Heart left ventricle (tissue), 16 donors: ENCODE measurements at places on chromosomes 12 and 14.

- peaks cover 31% of the 10 kb centered on the region for H3K4me1 ChIP-seq
- no peak for DNase-seq
- H3K27me3 ChIP-seq: no peaks in the 10 kb centered on the region
- no peak overlapping the region for H3K27ac ChIP-seq
- no peak overlapping the region for H3K4me3 ChIP-seq
These were observed 112.6 kb downstream of the CRADD start for GRCh38 chr12:93789767-93790166.

DNA sequence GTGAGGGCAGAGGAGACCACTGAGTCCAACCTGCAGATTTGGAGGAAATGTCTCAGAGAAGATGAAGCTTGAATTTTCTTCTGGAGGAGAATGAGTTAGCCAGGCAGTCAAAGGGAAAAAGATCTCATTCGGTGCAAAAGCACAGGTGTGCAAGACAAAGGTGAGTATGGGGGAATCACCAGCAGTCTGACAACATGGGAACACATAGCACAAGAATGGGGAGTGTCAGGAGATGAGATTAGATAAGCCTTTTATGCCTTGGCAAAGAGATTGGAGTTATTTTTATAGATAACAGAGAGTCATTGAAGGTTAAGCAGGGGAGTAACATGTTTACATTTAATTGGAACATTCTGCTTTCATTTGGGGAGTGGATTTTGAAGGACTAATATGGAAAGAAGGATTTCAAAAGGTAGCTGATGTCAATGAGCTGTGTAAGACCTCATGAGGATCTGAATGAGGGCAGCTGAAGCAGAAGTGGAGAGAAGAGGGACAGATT lies 171.3 kb upstream of the NTF3 start:
- no peaks in the 10 kb centered on the region for H3K36me3 ChIP-seq
- H3K27me3 ChIP-seq: no peaks in the 10 kb centered on the region
- H3K27ac ChIP-seq: no peak overlapping the region

- H3K27me3 ChIP-seq: no peaks in the 10 kb centered on the region
- no peak overlapping the region for H3K27ac ChIP-seq
- peaks cover 21% of the 10 kb centered on the region for H3K4me1 ChIP-seq
- no peaks in the 10 kb centered on the region for H3K36me3 ChIP-seq
These were observed 13.2 kb upstream of the MAP1LC3B2 start for GRCh38 chr12:116545936-116546335.

DNA sequence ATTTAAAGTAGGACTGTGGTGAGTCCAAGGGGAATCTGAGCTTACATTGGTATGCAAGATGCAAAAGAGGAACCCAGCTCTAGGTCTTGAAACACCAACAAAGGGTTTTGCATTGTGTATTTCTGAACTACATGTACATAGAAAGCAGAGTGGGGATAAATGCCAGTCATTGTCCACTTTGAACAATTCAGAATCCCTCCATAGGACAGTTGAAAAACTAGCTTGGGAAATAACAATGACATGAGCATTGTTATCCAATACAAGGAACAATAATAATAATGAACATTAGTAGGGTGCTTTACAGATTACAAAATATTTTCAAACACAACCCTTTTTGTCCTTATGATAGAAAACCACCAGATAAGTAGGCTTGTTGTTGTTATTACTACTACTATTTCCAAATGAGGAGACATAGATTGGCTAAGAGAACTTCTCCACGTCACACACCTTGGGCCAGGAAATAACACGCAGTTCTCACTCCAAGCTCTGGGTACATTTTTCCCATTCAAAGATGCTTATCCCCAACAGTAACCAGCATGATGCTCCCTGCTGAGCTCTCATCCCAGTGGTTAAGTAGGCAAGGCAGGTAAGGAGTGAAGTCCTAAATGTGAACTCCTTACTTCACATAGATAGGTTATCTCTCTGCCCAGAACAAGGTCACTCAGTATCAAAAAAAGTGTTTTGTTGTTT lies 51.7 kb upstream of the RASSF8 start:
- no peaks in the 10 kb centered on the region for H3K4me1 ChIP-seq
- no peaks in the 10 kb centered on the region for H3K36me3 ChIP-seq
- DNase-seq: no peak
- no peak overlapping the region for H3K4me3 ChIP-seq
- no peak overlapping the region for H3K27ac ChIP-seq

DNA sequence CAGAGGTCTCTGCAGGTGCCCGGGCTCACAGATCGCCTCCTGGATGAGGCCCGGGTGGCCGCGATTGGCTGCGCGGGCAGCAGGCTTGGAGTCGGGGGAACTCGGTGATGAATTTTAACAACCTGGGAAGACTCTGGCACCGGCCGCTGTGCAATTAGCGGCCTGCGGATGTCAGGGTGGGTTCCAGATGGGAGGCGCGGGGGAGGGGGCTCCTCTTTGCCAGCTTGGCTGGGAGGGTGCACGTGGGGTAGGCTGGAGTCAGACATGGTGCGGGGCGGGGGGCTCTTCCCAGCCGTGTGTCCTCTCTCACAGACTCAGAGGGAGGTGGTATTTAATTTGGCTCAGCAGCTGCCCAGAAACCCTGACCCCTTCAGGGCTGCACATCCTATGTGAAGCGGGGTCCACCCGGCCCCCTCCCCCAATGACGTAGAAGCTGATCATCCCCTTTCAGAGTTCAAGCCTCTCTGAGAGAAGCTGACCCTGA lies 81.4 kb downstream of the KIF26A start:
- peak; percentile 42 for DNase-seq
- H3K27me3 ChIP-seq: no peaks in the 10 kb centered on the region
- no peak overlapping the region for H3K27ac ChIP-seq
- peaks cover 11% of the 10 kb centered on the region for H3K4me1 ChIP-seq
- H3K36me3 ChIP-seq: no peaks in the 10 kb centered on the region
- no peak overlapping the region for H3K4me3 ChIP-seq

DNA sequence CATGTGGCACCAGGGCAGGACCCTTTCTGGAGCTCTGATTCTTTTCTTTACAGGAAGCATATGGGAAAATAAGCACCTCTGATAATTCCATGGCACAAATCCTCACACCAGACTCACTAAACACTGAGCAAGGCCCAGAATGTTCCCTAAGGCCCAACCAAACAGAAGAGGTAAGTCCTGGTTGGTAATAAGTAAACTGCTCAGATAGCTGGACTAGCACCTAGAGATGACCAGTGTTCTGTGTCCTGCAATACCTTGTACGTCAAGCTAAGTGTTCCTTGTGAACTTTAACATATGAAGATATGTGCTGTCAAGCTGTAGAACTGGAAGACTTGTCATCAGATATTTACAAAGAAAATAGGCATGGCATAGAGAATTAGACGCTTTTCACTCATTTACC lies 186.7 kb downstream of the ESR2 start:
- H3K4me1 ChIP-seq: no peaks in the 10 kb centered on the region
- DNase-seq: no peak
- H3K27me3 ChIP-seq: no peaks in the 10 kb centered on the region
- H3K27ac ChIP-seq: no peak overlapping the region

- no peaks in the 10 kb centered on the region for H3K36me3 ChIP-seq
- no peaks in the 10 kb centered on the region for H3K27me3 ChIP-seq
- no peak overlapping the region for H3K27ac ChIP-seq
- no peaks in the 10 kb centered on the region for H3K4me1 ChIP-seq
- no peak overlapping the region for H3K4me3 ChIP-seq
- DNase-seq: no peak
These were observed 320.8 kb upstream of the CCDC196 start for GRCh38 chr14:66165337-66165736.

- no peak overlapping the region for H3K27ac ChIP-seq
- H3K4me1 ChIP-seq: no peaks in the 10 kb centered on the region
- H3K4me3 ChIP-seq: no peak overlapping the region
- H3K27me3 ChIP-seq: no peaks in the 10 kb centered on the region
- no peak for DNase-seq
These were observed 34.9 kb downstream of the RERGL start for GRCh38 chr12:18054925-18055619.

GRCh38 chr14:92563359-92563758 lies 49.8 kb downstream of the RIN3 start:
- DNase-seq: no peak
- no peak overlapping the region for H3K4me3 ChIP-seq
- peak overlapping the region; percentile 15 for H3K27ac ChIP-seq
- H3K27me3 ChIP-seq: no peaks in the 10 kb centered on the region
- H3K4me1 ChIP-seq: peaks cover 49% of the 10 kb centered on the region
- no peaks in the 10 kb centered on the region for H3K36me3 ChIP-seq

- H3K27me3 ChIP-seq: no peaks in the 10 kb centered on the region
- H3K27ac ChIP-seq: no peak overlapping the region
- no peaks in the 10 kb centered on the region for H3K4me1 ChIP-seq
These were observed 85.2 kb downstream of the KTN1 start for GRCh38 chr14:55665067-55665675.

DNA sequence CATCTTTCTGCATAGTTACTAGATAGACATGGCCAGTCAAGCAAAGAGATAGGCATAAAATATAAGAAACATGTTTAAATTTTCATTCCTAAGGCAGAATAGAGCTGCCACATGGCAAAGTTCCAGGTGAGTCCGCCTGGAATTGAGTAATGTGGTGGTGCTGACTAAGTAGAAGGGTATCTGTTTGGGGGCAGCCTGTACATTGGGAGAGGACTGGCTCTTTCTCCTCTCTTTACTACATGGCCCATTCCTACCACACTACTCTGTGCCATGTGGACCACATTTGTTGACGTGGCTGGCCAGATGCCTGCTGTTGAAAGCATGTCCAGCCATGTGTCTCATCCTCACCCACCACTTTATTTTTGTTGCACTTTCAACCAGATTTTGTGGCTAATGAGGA lies 354.0 kb downstream of the ETNK1 start:
- no peaks in the 10 kb centered on the region for H3K36me3 ChIP-seq
- no peak overlapping the region for H3K4me3 ChIP-seq
- DNase-seq: no peak
- no peaks in the 10 kb centered on the region for H3K4me1 ChIP-seq
- H3K27ac ChIP-seq: no peak overlapping the region

DNA sequence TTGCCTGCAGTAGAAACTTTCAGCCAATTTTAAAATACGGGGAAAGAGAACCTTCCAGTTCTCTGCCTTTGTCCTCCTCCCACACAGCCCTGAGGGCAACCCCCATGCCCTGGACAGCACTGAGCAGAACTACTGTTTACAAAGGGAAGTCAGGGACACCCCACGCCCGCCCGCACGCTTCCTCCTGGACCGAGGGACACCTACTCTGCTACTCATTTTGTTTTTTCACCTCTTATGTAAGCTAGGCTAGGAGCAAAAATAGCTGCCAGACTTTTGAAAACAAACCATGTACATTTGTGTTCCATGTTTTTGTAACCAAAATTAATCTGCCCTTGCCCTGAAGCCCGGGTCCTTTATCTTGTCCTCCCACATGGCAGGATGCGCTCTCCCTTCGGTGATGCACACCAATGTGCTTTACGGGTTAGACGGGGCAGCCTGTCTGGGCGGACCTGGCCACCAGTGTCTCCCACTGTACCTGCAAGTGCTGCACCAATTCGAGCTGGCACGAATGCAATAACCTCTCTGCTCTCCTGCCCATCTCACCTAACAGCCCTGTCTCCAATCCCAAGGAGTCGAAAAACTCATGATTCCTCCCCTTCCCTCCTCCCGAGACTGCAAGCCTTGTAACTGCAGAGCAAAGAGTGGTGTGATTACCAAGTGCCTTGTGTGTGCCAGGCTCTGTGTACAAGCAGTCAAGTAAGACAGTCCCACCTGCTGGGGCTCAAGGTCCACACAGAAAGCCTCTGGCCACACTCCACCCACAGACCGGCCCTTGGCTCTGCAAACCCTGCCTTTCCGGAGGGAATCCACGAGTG lies 85.2 kb downstream of the CCDC88C start:
- no peak overlapping the region for H3K4me3 ChIP-seq
- no peaks in the 10 kb centered on the region for H3K36me3 ChIP-seq
- H3K4me1 ChIP-seq: peaks cover 13% of the 10 kb centered on the region
- H3K27ac ChIP-seq: no peak overlapping the region

- no peak for DNase-seq
- no peaks in the 10 kb centered on the region for H3K27me3 ChIP-seq
- H3K4me3 ChIP-seq: no peak overlapping the region
- H3K36me3 ChIP-seq: no peaks in the 10 kb centered on the region
These were observed 3.5 kb upstream of the NCKAP5L start for GRCh38 chr12:49831717-49832116.

DNA sequence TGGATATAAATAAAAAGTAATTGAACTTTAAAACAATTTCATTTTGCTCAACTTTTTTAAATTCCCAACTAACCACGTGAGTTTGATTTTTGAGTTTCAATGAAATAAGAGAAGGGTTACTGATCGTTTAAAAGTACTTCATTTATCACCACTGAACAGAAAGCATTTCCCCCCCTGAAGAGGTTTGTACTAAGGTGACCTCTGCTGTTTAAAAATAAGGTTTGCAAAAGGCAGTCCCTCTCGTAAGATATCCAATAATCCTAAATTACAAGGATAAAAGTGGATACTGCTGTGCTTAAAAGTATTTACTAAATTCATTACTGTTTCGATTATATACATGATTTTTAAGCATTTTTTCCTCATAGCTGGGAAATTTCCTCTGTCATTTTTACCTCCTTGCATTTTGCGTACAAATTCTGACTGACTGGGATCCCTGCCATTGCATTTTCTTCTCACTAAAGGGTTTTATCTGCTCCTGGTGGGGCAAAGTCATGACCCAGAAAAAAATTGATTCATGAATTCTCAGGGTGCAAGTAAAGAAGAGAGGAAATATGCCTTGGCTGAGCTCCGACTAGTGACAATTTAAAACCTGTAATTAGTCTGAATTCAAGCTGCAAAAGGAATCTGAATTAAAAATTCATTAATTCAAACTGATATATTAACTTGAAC lies 463.8 kb downstream of the PRKD1 start:
- no peak for DNase-seq
- no peaks in the 10 kb centered on the region for H3K36me3 ChIP-seq
- H3K27ac ChIP-seq: no peak overlapping the region
- no peaks in the 10 kb centered on the region for H3K27me3 ChIP-seq
- H3K4me3 ChIP-seq: no peak overlapping the region

- H3K27me3 ChIP-seq: no peaks in the 10 kb centered on the region
- no peak for DNase-seq
- H3K4me3 ChIP-seq: no peak overlapping the region
- no peak overlapping the region for H3K27ac ChIP-seq
These were observed 443.6 kb upstream of the SYT1 start for GRCh38 chr12:78420991-78421390.

GRCh38 chr12:120404271-120404670 lies 33.6 kb upstream of the COX6A1 start:
- H3K27me3 ChIP-seq: no peaks in the 10 kb centered on the region
- DNase-seq: no peak
- no peak overlapping the region for H3K27ac ChIP-seq

GRCh38 chr12:128643155-128643554 lies 180.6 kb downstream of the SLC15A4 start:
- no peak for DNase-seq
- no peaks in the 10 kb centered on the region for H3K4me1 ChIP-seq
- H3K27ac ChIP-seq: no peak overlapping the region

GRCh38 chr12:90253136-90253535 lies 544.5 kb upstream of the ATP2B1 start:
- DNase-seq: no peak
- no peak overlapping the region for H3K4me3 ChIP-seq
- no peaks in the 10 kb centered on the region for H3K27me3 ChIP-seq
- no peaks in the 10 kb centered on the region for H3K36me3 ChIP-seq
- H3K4me1 ChIP-seq: peaks cover 7% of the 10 kb centered on the region
- H3K27ac ChIP-seq: no peak overlapping the region

- H3K4me3 ChIP-seq: no peak overlapping the region
- no peak overlapping the region for H3K27ac ChIP-seq
- H3K36me3 ChIP-seq: no peaks in the 10 kb centered on the region
These were observed 253.1 kb downstream of the CCDC91 start for GRCh38 chr12:28443337-28443736.

- no peak overlapping the region for H3K4me3 ChIP-seq
- H3K4me1 ChIP-seq: no peaks in the 10 kb centered on the region
- no peak for DNase-seq
- H3K36me3 ChIP-seq: no peaks in the 10 kb centered on the region
- H3K27me3 ChIP-seq: no peaks in the 10 kb centered on the region
These were observed 279.9 kb upstream of the SYT1 start for GRCh38 chr12:78584695-78585094.
